A673 (cell line): ENCODE measurements at places on chromosomes 1 and 21.

DNA sequence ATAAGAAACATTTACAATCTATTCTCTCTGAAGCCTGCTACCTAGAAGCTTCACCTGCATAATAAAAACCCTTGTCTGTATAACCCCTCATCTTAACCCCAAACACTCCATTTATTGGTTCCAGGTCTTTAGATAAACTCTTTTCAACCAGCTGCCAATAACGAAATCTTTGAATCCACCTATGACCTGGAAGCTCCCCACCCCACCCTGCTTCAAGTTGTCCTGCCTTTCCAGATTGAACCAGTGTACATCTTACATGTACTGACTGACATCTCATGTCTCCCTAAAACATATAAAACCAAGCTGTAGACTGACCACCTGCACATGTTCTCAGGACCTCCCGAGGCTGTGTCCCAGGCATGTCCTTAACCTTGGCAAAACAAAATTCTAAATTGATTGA is 50.7 kb upstream of the VWA5B1 start:
- no peak for DNase-seq

GRCh38 chr21:45184869-45185268 is 102.8 kb downstream of the POFUT2 start:
- no peak for DNase-seq

DNA sequence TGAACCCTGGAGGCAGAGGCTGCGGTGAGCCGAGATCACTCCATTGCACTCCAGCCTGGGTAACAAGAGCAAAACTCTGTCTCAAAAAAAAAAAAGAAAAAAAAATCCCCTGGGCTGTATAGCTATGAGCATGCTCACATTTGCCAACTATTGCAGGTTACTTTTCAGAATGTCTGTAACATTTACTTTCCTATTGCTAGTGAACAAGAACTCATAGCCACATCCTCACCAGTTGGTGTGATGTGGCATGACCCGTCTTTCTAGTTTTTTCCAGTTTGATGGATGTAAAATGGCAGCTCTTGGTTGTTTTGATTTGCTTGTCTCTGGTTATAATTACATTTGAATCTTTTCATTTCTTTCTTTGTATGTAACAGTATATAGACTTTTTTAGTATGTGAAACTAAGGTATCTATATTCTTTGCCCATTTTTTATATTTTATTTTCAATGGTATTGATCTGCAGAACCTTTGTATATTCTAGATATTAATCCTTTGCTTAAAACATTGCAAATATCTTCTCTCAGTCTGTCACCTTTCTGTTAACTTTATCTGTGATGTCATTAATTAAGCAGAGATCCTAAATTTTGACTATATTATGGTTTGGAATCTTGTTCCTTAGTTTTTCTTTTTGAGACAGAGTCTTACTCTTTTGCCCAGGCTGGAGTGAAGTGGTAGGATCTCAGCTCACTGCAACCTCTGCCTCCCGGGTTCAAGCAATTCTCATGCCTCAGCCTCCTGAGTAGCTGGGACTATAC is 11.6 kb downstream of the MED18 start:
- DNase-seq, result no peak

DNA sequence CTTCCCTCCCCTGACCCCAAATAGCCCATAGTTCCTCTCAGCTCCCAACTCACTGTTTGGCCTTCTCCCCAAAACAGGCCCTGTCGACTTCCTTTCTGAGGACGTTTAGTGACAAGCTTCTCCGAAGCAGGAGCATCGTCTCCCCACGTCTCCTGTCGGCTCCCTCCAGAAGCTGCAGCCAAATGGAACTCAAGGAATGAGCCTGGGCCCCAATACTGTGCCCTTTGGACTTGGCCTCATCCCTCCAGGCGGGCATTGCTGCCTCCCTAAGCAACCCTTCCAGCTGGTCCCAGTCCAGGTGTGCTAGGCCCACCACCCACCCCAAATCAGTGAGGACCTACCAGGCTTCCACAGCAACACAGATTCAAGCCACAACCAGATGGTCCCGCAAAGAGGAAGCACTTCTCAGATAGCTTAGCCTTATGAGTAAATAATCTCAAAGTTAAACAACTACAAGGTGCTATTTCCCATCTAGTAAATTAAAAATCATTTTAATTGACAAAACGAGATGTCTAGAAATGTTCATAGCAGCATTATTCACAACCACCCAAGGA is 33.0 kb downstream of the ACOT7 start:
- no peak for DNase-seq

- no peak for DNase-seq
Observed at GRCh38 chr1:65196926-65197325, 48.9 kb downstream of the AK4 start.

DNA sequence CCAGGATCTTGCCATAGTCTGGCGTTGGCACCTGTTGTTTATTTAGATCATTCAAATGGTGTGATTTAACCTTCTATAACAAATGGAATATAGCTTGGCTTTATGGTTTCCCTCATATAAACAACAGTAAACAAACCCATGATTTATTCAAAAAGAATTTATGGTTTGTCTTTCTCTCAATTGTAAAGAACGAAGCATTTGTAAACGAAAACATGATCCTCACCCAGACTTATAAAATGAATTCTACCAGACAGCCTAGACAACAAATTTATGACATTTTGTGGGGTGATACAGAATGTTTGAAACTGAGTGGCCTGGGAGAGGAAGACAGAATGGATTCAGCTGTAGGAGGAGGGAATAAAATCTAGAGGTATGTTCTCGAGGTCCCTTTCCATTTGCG is 66.1 kb upstream of the PTGFR start:
- no peak for DNase-seq
